ENCODE measurements at places on chromosomes 1 and 21.

- no peak for DNase-seq
Measured at GRCh38 chr1:89942825-89943658, 51.9 kb upstream of the ZNF326 start.

DNA sequence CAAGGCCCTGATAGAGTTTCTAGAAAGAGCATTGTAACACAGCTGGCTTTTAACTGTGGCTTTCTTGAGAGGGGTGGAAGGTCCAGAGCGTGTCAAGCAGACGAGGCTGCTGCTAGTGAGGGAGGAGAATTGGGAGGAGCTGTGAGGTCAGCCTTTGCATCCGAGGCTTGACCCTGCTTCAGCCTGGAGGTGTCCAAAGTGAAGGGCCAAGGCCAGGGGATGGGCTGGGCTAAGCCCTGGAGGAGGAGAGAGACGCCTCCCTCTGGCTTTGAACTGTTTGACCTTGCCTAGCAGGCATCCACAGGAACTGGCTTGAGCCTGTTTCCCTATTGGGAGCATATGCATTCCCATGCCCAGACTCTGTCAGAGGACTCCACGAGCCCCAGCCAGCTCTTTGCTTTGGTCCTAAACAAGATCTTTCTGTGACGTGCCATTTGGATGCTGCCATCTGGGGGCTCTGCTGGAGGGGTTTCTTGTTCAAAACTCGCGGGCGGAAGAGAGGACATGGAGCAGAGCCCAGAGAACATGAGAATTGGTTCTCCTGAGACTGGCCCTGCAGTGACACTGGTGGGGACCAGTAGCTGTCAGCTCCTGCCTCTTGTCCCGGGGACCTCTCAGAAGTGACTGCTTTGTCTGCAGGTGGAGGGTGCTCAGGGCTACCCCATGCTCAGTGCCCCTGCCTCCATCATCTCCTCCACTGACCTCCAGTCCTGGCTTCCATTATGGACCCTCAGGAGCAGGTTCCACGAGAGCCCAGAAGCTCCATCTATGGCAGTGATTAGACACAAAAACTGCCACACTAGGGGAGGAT is 5.5 kb downstream of the ACTRT2 start:
- no peak for DNase-seq

DNA sequence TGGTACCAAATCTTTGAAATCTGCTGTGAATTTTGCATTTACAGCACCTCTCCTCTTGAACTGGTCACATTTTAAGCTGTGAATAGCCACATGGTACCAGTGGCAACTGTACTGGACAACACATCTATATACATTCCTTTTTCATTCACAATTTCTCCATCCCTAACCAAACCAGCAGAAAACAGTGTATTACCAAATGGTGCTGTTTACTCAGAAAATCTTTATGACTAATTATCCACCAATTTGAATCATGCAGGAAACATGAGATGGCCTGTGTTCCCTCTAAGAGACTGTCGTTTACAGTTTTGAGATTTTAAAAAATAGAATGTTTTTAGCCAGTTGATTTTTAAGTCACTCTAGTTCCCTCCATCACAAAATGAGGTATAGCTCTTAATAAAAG is 17.6 kb upstream of the CCT8 start:
- no peak for DNase-seq

DNA sequence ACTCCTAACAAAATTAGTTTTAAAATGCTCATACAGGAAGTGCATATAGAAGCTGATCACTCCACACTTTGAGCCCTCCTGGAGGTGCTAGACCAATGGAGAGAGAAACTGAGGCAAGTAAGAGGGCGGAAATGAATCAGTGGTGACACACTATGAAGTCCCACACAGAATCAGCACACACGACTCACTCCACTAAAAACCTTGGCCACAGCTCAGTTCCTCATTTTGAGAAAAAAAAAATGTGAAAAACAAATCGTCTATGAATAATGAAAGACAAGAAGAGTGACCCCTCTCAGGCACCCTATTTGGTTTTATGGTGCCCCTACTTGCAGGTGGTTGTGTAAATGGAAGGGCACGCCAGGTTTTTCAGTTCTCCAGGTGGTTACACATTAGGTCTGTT is 675.1 kb upstream of the BRINP3 start:
- no peak for DNase-seq
